ENCODE measurements at places on chromosomes 7 and 10.

- DNase-seq = no peak
Observed at GRCh38 chr7:68914006-68914405, 684.3 kb upstream of the AUTS2 start.

- no peak for DNase-seq
Observed at GRCh38 chr10:69583106-69583505, 9.9 kb upstream of the NEUROG3 start.

- DNase-seq = peak; percentile 74
Observed at GRCh38 chr7:34133983-34134782, 228.8 kb downstream of the BMPER start.

- DNase-seq = peak; percentile 57
Observed at GRCh38 chr10:72310241-72310633, 36.5 kb downstream of the DDIT4 start.

DNA sequence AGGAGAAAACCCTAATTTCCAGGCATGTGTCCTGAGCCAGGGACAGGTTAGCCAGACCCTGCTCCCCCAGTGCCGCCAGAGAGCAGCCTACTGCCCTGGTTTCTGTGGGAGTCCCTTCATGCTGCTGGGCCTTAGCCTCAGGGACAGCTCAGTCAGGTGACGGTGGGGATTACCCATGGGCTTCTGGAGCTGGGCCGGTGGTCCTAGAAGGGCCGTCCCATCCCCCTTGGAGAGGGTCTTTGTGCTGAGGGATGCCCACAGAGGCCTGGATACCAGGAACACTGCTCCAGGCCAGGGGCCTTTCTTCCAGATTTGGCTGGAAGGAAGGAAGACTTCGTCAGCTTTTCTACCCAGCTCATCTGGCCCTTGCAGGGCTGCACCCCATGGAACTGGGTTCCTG is 71.4 kb upstream of the ZNF722 start:
- no peak for DNase-seq

- no peak for DNase-seq
Observed at GRCh38 chr7:37635346-37635745, 48.2 kb upstream of the GPR141 start.

- no peak for DNase-seq
Observed at GRCh38 chr7:17230099-17230807, 68.2 kb upstream of the AHR start.

DNA sequence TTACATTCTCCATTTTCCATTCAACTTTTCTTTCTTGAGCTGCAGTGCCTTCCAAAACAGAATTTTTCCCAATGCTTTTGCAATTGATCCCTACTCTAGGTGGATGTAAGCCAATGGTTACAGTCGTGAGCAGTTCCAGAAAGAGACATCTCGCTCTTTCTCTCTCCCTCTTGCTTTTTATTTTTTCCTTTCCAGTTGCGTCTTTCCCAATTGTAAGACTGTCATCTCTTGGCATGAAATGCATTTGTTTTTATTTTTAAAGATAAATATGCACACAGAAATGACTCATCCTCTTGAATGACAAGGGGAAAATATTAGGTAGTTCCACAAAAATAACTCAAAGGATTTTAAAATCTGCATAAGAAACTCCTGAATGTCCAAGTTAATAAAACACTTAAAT is 25.1 kb downstream of the GLI3 start:
- no peak for DNase-seq

DNA sequence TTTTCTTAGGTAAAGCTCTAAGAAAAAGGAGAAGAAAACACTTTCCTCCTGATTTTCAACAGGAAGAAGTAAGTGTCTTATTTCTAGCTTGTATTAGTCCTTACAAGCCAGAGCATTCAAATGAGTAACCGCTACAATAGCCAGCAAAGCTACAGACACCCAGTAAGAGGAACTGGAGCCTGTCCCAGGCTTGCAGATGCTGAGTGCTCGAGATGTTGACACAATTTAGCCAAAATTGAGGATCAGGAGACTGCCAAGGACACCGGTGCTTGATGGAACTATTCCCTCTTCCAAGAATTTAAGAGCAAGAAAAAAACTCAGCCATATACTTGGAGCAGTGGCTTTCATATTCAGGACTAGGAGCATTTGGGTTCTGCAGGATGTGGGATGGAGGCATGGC is 149.3 kb upstream of the DPP6 start:
- DNase-seq = no peak
